Stimulated activated CD4-positive, alpha-beta T cell treated with anti-CD3 and anti-CD28 coated beads, Interleukin-1b, Interleukin-23, amount 100 ng/mL, for 4 hours (primary cell): ENCODE measurements at places on chromosomes 1 and 21.
A peak's percentile ranks its signal among the peaks of the same experiment; 100 is the strongest.

DNA sequence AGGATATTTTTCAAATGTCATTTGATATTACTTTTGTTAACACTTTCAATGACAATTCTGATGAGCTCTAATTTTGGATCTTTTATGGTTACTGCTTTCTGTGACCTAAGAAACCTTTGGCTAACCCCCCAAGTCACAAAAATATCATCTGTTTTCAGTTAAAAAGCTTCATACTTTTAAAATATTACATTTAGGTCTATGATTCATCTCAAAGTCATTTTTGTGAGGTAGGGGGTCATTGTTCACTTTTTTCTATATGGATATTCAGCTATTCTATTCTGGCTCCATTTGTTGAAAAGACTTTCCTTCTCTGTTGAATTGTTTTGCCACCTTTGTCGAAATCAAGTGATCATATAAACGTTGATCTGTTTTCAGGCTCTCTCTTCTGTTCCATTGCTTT lies 44.8 kb downstream of the UCHL5 start:
- no peak for DNase-seq

DNA sequence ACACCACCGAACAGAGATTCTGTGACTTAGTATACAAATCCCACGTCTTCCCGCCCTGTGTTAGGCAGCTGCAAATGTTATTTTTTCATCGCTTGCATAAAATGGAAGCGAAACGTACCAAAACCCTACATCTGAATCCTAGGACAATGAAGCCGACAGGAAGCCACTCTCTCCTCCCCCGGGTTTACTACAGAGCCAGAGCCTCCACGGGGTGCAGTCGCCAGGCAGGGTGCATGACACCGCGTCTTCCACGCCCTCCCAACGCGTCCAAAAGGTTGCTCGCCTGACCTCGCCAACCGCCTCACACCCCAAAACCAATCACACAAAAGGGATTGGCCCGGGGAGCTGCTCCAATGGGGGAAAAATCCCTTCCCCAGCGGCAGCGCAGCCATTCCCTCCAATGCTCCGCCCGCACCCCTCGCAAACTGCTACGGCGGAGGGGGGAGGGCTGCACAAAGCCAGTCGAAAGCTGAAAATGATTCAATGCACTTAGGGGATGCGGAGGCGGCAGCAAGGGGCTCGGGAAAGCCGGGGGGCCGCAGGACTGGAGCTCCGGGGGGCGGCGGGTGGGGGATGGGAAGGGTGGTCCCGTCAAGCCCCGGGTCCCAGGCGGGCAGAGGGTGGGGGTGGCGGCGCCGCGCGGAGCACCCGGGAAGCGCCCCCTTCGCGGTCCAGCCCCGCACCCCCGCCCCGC lies 701 bp downstream of the CEP170 start:
- DNase-seq, result peak; percentile 57

DNA sequence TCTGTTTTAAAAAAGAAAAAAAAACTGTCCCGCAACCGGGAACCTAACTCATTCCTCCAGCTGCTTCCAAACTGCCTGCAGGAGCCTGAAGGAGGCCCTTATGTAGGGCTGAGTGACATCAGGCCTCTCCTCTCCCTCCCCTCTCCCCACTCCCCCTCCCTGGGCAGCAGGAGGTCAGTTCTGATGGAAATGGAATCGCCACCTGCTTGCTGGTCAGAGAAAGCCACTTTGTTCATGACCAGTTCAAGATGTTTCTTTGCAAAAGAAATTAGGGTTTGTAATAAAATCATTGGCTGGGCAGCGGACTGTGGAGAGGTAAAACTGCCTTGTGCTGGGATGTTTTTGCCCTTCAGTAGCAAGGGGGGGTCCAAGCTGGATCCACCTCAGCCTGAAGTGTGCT lies at the start of gene MAP1LC3C:
Gene MAP1LC3C, minus strand, starts transcription at position 73 of the 400 bp plus-strand sequence. CDS start 90 bp downstream, outside the sequence.
- no peak for DNase-seq

- DNase-seq, result no peak
Observed at GRCh38 chr1:203126151-203126865, 1.2 kb upstream of the ADORA1 start.

DNA sequence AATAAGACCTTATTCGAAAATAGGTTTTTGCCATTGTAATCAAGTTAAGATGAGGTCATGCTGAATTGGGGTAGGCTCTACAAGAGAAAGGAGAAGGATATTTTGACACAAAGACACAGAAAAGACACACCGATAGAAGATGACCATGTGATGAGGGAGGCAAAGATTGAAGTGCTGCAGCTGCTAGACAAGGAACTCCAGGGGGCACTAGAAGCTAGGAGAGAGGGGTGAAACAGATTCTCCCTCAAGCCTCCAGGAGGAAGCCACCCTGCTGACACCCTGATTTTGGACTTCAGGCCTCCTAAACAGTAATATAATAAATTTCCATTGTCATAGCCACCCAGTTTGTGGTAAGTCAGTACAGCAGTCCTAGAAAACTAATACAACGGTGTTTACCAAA lies 506.8 kb upstream of the CAMK1G start:
- no peak for DNase-seq

DNA sequence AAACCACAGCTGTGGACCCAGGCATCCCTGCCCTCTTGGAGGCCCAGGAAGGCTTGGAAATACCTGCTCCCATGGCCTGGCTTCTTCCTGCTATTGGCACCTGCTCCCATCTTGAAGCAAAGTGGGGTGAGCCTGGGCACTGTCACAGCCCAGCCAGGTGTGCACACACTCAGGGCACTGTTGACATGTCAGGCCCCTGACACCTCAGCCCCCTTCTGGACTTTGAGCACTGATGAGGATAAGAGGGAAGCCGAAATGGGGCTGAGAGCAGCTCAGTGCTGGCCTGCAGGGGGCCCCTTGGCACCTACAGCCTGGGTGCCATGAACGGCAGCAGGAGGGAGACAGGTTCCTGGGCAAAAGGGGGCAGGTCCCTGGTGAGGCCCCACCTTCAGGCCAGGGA lies 55.9 kb downstream of the DAB1 start:
- DNase-seq, result no peak

- DNase-seq, result no peak
Observed at GRCh38 chr21:39851002-39851618, 16.1 kb upstream of the PCP4 start.

GRCh38 chr1:242139442-242139841 lies 140.5 kb upstream of the MAP1LC3C start:
- DNase-seq, result no peak

DNA sequence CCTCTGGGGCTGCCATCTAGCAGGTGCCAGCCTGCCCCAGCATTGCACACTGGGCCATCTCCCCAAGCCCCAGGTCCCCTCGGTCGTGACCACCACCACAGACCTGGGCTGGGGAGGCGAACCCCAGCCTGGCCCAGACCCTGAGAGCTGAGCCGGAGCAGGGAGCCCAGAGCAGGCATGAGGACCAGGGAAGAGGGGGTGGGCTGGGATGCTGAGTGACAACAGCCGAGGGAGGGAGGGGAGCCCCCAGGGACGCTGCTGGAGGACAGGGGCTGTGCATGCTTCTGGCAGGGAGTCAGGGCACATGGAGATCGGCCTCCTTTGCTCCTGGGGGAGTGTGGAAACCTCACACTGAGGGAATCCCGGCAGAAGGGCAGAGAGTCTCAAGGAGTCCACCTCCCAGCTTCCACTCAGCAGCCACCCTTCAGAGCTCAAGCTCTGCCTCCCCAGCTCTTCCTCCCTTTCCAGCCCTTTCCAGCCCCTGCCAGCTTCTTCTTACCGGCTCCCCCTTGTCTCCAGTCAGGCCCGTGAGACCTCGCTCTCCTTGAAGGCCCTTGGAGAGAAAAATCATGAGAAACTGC lies 23.7 kb upstream of the PEF1 start:
- no peak for DNase-seq
